ENCODE measurements at places on chromosomes 5 and 9.

GRCh38 chr5:177220576-177220975 lies 82.9 kb downstream of the RAB24 start:
- DNase-seq = no peak

GRCh38 chr5:34521628-34522290 lies 134.4 kb upstream of the RAI14 start:
- DNase-seq = no peak

DNA sequence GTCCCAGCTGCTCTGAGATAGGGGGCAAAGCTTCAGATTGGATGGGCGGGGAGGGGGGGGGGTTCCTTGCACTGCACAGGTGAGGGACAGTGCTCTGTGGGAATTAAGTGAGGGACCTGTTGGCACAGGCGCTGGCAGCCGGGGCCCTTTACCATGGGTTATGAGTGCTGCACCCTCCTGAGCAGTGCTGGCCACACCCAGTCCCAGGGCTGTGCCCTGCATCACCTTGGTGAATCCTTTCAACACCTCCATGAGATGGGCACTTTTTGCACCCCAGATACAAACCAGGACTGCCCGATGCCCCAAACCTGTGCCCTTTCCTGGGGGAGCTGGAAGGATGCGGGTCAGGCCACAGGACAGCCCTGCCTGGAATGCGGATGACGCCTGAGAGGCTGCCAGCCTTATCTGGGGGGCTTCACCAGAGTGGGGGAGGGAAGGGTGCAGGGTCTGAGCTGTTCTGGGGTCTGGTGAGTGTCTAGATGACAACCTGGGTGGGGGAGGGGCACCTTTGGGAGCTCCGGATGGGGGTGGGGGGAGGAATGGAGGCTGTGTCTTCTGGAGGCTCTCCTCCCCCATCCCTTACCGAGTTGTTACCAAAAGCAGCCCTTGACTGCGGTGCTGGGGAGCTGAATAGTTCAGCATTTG lies 5.2 kb downstream of the CRB2 start:
- DNase-seq = no peak

- no peak for DNase-seq
These were observed 29.3 kb upstream of the ANKH start for GRCh38 chr5:14900693-14901461.

- no peak for DNase-seq
These were observed 25.8 kb upstream of the S1PR3 start for GRCh38 chr9:88965473-88965872.

- DNase-seq = no peak
These were observed 34.5 kb upstream of the BASP1 start for GRCh38 chr5:17182981-17183380.

- DNase-seq = no peak
These were observed 244.4 kb upstream of the ADRA1B start for GRCh38 chr5:159671886-159672285.

- no peak for DNase-seq
These were observed 37.7 kb upstream of the SHOC1 start for GRCh38 chr9:111832449-111832848.

DNA sequence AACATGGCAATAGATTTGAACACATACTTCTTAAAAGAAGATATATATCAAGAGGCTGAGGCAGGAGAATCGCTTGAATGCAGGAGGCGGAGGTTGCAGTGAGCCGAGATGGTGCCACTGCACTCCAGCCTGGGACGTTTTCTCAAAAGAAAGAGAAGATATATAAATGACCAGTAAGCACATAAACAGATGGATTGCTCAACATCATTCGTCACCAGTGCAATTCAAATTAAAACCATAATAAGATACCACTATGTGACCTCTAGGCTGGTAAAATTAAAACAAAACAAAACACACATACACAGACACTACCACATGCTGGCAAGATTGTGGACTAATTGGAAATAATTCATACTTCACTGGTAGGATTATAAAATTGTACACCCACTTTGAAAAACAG lies 5.3 kb upstream of the TXN start:
- no peak for DNase-seq

DNA sequence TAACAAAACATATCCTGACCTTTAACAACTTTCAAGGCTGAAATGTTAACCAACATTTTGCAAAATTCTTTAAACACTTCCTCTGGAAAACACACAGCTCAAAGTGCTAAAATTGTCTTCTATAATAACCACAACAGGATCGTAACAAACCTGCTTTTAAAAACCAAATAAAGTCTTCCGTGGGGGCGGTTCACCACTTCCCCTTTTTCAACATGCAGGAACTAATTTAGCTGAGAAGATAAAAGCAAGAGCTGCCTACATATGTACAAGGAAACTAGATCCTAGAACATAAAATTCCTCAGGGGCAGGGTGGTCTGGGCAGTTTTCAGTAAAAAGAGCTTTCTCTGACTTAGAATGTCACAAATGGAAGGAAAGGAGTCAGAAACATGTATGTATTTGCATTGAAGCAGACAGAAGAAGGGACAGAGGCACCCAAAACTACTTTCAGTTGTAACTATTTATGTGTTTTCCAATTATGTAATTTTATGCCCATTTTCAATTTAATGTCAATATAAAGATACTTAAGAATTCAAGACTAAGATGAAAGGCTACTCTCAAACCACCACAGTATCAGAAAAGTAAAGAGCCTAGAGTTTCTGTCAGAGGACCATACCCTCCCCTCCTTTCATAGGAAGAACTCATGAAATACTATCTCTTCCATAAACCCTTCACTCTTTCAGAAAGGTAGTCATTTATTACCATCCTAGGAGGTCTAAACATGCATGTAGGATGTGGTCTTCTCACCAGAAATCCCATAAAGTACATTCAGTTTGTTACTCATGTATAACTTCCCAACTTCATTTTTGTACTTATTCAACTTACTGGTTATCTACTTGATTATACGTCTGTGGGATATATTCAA lies 185.9 kb upstream of the RASA1 start:
- DNase-seq = no peak

GRCh38 chr9:117411547-117411946 lies 3.3 kb downstream of the ASTN2 start:
- peak; percentile 79 for DNase-seq

GRCh38 chr5:176162198-176162597 lies 76.0 kb upstream of the SIMC1 start:
- DNase-seq = no peak

- DNase-seq = no peak
These were observed 66.0 kb upstream of the RNU6ATAC start for GRCh38 chr9:134230092-134230941.

DNA sequence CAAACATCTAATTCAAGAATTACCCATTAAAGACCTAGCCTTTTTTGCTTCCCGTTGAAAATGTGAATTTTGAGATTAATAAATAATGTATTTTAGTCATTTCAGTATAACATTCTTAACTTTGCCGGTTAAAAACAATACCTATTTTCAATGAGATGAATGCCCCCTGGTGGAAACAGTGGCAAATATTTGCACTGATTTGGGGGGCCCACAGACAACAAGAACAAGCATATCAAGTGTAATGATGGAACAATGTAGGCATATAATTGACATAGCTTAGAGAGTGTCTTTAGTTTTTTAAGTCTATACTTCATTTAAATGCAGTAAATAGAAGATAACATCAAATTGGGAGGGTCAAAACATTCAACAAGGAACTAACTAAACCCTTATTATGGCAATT lies 111.9 kb downstream of the NTRK2 start:
- DNase-seq = peak; percentile 8

DNA sequence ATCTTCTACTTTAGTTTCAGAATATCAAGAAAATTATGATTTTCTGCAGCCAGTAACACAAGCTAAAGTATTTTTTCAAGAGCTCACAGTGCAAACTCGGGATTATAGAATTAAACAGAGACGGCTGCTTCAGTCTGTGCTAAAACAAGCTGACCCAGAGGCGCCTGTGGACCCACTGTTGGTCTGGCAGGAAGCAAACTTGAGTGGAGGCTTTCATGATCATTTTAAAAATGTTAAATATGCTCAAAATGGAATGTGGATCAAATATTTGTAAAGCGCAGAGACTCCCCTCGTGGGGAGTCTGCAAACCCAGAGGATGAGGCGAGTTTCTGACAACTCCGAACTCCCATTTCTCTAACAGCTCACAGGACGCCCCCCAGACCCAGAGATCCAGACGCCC lies 13.0 kb downstream of the ROR2 start:
- no peak for DNase-seq

- no peak for DNase-seq
These were observed 103.3 kb downstream of the C5orf15 start for GRCh38 chr5:133865113-133865512.

DNA sequence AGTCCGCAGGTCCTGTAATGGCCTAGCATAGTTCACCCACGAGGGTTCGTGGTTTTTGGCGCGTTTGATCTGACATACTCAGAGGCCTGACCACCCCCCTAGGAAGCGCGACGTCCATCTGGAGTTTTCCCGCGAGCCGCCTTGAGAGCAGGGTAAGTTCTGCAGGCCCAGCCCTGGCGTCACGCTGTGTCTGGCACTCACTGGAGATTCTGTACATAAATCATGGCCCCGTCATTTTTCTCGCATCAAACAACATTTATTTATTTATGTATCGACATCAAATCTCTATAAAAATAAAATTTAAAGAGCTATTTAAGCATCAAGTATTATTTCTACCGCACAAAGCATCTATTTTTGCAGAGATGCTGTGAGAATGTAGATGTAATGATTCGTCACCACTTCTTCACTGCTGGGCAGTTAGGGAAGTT lies 437 bp upstream of the TRIM41 start:
- no peak for DNase-seq

DNA sequence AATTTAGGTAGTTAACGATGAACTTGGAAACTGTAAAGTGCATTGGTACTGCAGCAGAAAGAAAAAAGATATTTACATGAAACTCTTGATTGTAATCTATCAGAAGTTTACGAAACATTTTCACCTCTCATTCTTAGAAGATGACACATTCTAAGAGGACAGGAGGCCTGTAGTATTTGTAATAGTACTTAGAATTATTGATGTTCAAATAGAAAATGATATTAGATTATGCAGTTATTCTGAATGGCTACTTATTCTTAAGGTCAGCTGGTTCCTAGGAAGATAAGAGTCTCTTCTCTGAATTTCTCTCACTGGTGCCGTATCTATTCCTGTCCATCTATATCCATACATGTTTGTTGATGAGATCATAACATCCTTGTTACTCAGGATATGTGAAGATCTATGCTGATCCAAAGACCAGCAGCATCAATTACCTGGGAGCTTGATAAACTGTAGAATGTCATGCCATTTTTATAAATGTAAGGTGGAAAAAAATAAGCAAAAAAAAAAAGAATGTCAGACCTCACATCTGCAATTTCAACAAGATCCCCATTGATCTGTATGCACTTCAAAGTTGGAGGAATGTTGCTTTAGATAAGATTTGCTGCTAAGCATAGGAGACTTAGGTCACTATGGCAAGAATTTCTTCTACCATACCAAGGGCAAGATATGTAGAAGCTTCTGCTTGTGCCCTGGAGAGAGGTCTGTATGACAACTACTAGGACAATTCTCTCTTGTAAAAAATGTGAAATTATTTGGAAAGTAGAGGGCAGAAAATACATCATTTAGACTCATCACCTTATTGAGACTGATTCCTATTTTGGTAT lies 42.4 kb upstream of the RICTOR start:
- DNase-seq = no peak

DNA sequence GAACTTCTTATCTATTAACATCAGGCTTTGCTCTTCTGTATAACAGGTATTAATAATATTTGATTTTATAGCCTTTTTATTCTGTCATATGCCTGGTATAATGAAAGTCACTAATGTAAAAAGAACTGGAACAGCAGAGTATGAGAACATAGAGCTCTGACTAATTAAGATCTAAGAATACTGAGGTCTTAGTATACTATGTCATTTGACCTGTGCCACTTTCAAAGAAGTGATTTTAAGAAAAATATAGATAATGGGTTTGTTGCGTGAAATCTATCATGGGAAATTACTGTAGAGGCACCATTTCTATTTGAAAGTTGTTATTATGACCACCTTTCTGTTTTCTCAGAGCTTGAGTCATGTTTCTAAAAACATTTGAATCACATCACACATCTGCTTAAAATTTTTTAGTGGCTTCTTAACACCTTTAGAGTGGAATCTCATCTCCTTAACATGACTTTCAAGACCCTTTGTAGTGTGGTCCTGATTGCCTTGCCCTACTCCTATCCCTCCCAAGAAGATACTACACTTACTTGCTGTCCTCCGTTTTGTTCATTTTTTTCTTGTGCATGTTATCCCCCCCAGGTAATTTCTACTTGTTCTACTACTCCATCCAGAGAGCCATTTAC lies 14.3 kb downstream of the WDR36 start:
- no peak for DNase-seq

DNA sequence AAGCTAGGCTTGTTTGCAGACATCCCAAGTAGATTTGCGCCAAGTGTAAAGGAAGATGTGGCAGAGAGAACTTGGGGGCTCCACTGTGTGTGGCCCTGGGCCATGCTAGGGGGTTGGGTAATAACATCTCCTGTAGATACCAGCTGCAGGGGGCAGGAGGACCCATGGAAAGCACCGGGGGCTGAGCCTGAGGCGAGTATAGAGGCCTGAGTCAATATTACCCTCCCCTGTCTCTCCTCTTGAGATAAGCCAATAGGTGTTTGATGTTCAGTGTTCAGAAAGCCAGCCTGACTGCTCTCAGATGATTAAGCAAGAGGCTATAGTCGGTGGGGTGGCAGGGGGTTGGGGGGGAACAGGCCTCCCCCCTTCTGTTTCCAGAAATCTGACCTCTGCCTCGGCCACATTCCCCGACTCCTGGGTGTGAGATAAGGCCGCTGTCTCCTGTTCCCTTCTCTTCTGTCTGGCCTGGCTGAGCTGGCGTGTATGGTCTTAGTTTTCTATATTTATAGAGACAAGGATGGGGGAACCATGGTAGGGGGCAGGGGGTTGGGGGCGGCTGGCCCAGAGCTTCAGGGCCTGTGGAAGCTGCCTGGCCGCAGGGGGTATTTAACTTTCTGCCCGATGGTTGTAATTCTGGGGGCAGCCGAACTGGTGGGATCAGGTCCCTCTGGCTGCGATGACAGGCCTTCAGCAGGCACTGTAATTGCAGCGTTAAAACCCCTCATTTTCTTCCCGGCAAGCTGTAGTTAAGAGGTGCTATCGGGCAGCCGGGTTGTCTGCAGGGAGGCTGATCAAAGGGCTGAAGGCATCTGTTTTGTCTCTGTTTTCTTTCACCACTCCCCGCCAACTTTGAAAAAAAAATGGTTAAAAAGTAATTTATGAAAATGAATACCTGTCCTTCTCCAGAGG lies 292.0 kb downstream of the NSG2 start:
- DNase-seq = no peak

GRCh38 chr9:5178126-5178805 lies 7.2 kb downstream of the INSL6 start:
- DNase-seq = no peak

DNA sequence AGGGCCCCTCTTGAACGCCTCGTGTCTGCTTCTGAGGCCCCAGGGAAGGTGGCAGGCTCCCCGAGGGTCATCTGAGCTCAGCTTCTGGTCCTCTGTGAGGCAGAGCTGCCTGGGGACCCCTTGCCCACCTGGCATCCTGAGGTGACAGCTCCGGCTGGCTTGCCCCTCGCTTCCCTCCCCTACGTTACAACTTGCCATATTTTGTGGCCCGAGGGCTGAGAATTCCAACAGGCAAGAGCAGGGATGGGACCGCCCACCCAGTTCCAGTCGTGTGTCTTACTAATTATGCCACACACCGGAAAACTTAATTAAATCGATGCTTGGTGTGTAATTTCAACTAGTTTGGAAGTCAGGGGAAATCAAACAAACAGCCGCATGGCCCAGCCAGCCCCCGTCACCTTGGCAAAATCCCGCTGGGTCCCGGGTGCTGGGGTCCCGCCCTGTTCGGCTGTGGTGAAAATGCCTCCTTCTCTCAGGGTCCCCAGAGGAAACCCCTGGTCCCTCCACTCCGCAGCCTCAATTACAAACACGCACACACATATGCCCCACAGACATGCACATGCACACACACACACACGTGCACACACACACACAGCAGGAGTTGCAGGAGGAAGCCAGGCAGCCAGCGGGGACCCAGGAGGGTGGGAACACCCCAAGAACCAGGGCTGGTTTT lies 221.0 kb upstream of the IER5L start:
- no peak for DNase-seq

All from head of caudate nucleus (tissue), 42 donors.